Muscle of leg (tissue), 16 donors: ENCODE measurements at places on chromosomes 3 and 15.

DNA sequence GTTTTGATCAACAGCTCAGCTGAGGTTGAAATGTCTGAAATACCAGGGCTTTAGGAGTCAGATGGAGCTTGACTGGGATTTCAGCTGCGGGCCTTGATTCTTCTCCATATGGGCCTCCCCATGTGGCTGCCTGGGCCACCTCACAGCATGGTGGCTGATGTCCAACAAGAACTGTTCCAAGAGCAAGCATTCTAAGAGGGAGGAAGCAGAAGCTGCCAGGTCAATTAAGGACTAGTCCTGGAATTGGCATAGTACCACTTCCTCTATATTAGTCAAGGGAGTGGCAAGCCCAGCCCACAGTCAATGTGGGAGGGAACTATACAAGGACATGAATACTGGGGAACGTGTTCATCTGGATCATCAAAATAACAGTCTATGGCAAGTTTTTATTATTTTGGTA lies 181.7 kb upstream of the ANKRD28 start:
- DNase-seq: no peak

DNA sequence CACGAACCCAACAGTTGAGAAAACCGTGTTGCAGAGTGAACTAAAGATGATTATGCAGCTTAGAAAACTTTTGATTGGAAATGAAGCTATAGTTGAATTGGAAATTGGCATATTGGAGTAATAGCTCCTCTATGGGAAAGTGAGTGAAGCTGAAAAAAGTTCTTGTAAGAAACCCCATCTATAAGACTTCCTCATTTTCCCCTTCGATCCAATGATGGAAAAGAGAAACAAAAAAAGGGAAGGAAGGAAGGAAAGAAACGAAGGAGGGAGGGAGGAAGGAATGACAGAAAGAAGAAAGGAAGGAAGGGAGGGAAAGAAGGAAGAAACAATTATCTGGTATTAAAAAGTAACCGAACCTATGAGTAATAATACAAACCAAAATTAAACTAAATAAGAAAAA lies 791.8 kb upstream of the NR2F2 start:
- no peak for DNase-seq

DNA sequence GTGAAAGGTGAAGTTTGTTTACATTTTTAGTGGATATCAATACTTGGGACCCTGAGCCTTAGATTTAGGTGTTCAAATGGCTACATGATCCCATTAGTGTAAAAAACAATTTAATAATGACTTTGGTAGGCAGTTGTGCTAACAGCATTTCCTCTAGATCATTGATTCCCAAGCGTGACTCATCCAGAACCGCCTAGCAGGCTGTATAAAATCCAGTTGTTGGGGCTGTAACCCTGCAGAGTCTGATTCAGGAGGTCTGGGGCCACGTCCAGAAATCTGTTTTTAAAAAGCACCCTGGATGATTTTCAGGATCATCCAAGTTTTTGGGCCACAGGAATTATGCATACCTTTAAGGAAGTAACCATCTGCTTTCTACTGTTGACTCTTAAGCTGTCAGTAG lies 156.4 kb downstream of the TP63 start:
- peak; percentile 18 for DNase-seq

DNA sequence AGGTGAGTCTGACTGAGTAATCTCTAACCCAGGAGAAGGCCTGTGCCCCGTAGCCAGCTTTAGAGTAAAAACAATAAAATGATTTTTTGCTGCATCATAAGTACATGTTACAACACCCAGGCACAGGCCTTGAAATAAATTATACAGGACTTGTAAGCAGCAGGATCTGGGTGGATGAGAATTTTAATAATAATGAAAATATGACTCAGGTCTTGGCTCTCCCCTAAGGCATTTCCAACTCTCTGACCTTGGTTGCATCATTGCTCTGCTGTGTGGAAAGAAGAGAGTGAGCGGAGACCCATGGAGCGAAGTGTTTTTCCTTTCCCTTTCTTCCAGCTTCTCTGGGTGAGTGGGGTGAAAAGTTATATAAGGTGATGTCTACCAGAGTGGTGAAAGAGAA lies 44.6 kb downstream of the EOMES start:
- peak; percentile 65 for DNase-seq

GRCh38 chr3:12861611-12862010 lies 20.2 kb upstream of the RPL32 start:
- no peak for DNase-seq

GRCh38 chr3:176692966-176693785 lies 504.1 kb downstream of the TBL1XR1 start:
- DNase-seq: no peak

DNA sequence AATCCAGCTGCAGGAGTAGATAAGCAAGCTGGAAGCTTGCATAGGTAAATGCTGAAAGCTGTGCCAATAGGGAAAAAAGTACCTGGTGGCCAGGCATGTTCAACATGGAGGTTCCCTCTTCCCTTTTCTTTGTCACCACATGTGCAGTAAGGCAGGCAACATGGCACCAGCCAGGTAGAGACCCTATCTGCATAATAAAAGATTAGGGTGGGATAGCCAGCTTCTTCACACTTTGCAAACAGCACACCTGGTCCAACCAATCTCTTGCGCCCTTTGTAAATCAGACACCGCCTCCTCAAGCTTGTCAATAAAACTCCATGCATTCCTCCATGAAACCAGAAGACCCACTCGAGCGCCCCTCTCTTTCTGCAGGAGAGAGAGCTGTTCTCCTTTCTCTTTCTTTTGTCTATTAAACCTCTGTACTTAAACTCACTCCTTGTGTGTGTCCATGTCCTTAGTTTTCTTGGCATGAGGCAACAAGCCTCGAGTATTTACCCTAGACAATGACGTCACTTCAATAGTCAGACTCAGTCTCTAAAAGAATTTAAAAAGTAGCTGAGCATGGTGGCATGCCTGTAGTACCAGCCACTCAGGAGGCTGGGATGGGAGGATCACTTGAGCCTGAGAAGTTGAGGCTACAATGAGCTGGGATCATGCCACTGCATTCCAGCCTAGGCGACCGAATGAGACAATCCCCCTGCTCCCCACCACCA lies 256.3 kb downstream of the SCAPER start:
- DNase-seq: no peak

- no peak for DNase-seq
Measured at GRCh38 chr3:75180945-75181298, 483.2 kb upstream of the FRG2C start.

DNA sequence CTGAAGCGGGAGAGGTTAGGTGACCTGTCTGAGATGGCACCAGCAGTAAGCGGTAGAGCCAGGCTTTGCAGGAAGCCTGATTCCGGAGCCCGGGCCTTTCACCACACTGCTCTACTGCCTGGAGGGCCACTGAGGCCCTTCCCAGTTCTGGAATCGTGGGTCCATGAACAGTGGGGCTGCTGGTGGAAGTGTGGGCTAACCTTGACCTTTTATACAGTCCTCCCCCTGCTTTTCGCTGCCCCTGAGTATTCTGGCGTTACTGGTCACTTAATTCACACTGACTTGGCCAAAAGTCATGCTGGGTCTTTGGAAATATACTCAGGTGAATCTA lies 2.6 kb upstream of the ABTB1 start:
- DNase-seq: no peak

DNA sequence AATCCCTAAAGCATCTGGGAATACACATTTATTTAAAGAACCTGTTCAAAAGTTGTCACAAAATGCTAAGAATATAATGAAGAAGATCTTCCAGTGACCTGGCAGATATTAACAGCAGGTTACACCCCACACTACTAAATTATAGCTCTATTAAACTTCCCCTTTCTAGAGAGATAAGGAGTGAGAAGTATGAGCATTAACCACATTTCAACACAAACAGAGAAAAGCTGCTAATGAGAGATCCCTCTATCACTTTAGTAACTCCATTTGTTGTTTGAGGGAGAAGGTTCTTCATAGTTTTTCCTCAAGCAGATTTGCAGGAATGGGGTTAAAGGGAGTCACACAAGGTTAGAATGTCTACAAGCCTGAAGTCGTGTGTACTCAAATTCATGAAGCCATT lies 3.6 kb downstream of the COL8A1 start:
- DNase-seq: no peak

DNA sequence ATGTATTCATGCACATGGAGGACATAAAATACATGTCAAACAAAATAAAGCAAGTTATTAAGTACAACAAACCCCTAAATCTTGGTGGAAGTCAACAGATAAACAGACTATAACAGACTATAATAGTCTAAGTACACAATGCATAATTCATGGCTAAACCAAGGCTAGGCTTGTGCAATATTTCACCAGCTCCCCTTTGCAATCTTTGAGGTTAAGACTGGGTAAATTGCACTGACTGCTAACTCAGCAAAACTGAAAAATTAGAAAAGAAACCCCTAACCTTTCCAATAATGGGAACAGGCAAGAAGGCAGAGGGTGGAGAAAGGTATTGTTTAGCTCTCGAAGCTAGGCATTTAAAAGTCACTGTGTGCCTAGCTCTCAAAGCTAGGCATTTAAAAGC lies 304.9 kb upstream of the WNT5A start:
- DNase-seq: no peak

- DNase-seq: no peak
Measured at GRCh38 chr15:50996641-50997040, 88.2 kb downstream of the AP4E1 start.

DNA sequence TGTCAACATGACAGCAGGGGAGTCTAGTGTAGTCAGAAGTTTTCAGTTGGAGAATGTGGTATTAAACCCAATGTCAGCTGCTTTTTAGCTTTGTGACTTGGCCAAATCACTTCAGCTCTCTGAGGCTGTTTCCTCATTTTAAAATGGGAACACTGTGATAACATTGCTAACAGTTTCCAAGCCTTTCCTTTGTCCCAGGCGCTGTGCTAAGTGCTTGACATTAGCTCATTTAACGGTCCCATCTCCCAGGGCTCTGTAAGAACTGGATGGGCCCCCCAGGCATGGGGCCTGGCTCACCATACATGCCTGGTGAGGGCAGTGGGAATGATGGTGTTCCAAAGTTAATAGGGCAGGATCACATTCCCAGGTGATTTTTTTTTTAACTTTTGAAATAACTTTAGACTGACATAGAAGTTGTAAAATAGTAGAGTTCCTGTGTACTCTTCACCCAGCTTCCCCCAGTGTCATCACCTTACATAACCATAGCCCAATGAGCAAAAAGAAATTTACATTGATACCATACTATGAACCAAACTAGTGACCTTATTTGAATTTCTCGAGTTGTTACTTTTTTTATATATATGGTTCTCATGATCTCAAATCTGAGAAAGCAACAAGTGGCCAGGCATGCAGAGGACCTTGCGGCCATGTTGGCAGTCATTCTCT lies 7.7 kb downstream of the RASL12 start:
- DNase-seq: no peak

DNA sequence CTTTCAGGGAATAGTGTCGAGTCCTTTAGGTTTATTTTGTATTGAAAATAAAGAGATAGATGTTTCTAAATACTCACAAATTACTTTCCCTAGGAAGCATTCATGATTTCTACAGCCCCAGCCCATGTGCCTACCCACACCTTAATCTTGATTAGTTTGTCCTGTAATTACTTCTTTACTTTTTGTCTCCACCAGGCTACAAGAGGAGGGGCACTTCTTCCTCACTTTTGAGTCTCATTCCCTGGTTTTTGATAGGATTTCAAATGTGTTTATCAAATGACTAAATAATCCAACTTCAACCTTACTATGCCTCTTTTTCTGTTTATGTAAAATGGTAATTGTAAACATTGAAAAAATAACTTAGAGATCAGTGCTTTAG lies 1.8 kb downstream of the PXK start:
- no peak for DNase-seq

DNA sequence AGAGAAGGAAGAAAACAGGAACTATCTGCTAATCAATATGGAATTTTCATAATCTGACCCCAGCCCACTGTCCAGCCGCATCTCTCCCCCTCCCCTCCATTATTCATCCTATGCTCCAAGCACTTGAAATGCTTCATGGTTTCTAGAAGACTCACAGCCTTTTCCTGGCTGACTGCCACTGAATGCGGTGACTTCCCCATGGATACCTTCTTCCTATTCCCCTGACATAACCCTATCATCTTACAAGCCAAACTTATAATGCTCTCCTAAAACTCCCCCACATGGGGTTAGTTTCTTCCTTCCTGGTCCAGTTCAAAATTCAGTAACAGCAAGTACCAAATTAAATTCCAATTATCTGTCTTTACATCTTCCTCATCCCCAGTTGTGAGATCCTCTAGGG lies 31.2 kb upstream of the PTX3 start:
- DNase-seq: no peak

- no peak for DNase-seq
Measured at GRCh38 chr15:43302205-43302817, 28.1 kb downstream of the LCMT2 start.

- DNase-seq: peak; percentile 58
Measured at GRCh38 chr15:63491116-63491827, 13.1 kb upstream of the USP3 start.

DNA sequence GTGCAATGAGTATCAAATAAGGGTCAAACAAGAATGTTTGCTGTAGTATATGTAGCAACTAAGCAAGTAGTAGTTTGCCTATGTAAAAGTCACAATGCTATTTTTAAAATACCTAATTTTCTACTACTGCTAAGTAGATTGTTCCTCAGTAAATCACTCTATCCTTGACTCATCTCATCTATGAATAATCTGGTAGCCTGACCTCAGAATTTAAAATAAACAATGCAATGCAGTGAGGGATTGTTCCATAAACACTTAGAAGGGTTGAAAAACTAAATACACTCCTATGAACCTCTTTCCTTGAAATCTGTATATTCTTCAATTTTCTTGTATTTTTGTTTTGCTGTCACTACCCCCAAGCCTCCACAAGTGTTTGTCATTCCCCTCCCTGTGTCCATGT lies 253.3 kb downstream of the TBC1D5 start:
- DNase-seq: no peak

GRCh38 chr3:98952404-98952803 lies 50.9 kb upstream of the DCBLD2 start:
- no peak for DNase-seq

GRCh38 chr3:122405015-122405414 lies 10.8 kb downstream of the WDR5B start:
- peak; percentile 16 for DNase-seq

DNA sequence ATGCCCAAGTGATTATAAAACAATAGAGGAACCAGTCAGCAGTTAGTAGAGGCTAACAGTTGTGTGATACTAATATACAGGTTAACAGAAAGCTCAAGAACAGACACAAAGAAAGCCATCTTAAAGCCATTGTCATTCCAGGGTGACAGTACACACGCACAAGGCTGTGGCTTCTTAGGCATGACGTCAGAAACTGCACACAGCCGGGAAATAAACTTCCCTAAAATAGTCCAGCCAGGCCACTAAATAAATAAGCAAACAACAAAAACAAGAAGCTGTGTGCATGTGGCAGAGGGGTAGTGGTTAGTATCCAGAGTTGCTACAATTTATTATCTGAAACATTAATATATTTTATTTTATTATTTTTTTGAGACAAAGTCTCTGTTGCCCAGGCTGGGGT lies 49.8 kb downstream of the PPCDC start:
- peak; percentile 72 for DNase-seq

DNA sequence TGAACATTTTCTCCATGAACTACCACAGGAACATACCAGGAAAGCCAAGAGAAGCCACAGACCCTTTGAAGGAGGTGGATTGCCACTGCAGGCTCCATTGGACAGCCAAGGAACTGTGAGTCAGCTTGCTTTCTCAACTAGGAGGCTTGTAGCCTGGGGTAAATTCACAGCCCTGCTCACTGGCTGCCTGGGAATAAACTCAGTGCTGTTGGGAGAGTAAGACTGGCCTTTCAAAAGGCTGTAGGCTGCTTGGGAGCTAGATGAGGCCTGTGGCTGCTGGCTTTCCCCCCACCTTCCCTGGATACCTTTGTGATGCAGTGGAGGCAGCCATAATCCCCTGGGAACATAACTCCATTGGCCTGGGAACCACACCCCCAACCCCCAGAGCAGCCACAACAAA lies 223.5 kb upstream of the RBMS3 start:
- no peak for DNase-seq

- no peak for DNase-seq
Measured at GRCh38 chr3:50559702-50560101, 7.8 kb downstream of the C3orf18 start.
